Smooth muscle cell of bladder (primary cell): ENCODE measurements at places on chromosomes 12 and 14. TPM values are rescaled to one million over a fixed set of nuclear protein-coding genes. Genes with fewer than 3 reads are reported as not detected.

Gene CRIP1
- 2.0 and 3.3 TPM in 2 replicates for total RNA-seq

Gene AQP5
- total RNA-seq: 0.09 TPM in 1 of 2 replicates, not detected in the other

Gene RIPK3
- 2.5 and 2.8 TPM in 2 replicates for total RNA-seq

Gene SPIC
- total RNA-seq: not detected in 2 replicates

Gene C12orf60
- 0.57 and 0.74 TPM in 2 replicates for total RNA-seq

Gene PTCSC3
- total RNA-seq: not detected in 2 replicates

Gene SERPINA4
- total RNA-seq: not detected in 2 replicates

Gene KRT78
- total RNA-seq: not detected in 2 replicates

Gene ATP5F1B
- 504 and 507 TPM in 2 replicates for total RNA-seq

Gene CFAP251
- 2.4 and 3.3 TPM in 2 replicates for total RNA-seq

Gene CMKLR1
- 0.09 and 0.14 TPM in 2 replicates for total RNA-seq

Gene ACOT6
- not detected in 2 replicates for total RNA-seq

Gene LHX5
- total RNA-seq: not detected in 2 replicates

Gene NFKBIA
- total RNA-seq: 123 and 138 TPM in 2 replicates

Gene C14orf132
- 13.5 and 13.7 TPM in 2 replicates for total RNA-seq

Gene REP15
- total RNA-seq: 0.43 and 1.2 TPM in 2 replicates

Gene CLEC1A
- total RNA-seq: 0.09 TPM in 1 of 2 replicates, not detected in the other

Gene SUOX
- total RNA-seq: 8.7 and 9.2 TPM in 2 replicates
